ENCODE measurements at places on chromosomes 5 and 9.

GRCh38 chr9:99050924-99051323, 54.0 kb upstream of the TGFBR1 start:
- no peak for DNase-seq

DNA sequence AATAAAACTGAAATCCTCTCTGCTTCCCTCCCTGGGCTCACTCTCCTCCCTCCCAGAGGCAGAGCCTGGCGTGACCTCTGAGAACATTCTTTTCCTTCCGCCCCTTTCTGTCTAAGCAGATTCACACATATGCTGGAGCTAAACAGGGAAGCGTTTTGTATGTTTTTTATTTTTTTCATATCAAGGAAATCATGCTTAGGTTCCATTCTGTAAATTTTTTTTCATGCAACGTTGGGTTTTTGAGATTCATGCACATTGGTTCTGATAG, 20.2 kb upstream of the BARHL1 start:
- DNase-seq, result no peak

GRCh38 chr9:82332774-82333152, 344.2 kb downstream of the SPATA31D1 start:
- DNase-seq, result no peak

DNA sequence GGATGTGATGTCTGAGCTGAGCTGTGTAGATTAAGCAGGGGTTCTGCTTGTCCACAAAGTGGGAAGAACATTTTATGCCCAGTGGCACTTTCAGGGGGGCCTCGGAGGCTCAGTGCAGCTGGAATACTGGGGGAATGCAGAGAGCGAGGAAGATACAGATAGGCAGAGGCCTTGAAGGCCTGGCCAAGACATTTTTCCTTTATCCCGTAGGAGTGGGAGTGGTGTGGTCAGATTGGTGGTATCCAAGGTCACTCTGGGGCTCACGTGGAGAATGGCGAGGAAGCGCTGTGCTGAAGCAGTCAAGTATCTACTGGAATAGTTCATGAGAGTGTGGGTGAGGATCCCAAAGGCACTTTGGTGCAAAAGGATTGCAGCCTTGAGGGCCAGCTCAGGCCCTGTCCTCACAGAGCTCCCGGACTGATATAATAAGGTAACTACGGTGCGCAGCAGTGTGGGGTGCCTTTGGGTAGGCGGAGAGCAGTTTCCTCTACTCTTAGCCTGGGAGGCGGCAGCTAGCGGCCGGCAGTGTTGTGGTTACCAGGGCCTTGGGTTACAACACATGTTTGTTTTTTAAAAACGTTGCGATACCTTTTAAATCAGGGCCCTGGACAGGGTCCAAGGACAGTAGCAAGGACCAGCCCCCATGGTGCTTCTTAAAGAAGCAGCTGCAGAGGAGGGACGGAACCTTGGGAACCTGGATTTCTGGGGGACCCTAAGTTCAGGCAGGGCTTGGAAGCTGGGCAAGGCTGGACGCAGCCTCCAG, 10.8 kb upstream of the CCDC69 start:
- DNase-seq, result no peak

- no peak for DNase-seq
Observed at GRCh38 chr5:163565492-163565891, 60.1 kb downstream of the MAT2B start.

- DNase-seq, result no peak
Observed at GRCh38 chr5:137696481-137696880, 39.4 kb downstream of the KLHL3 start.
